A549 (cell line): ENCODE measurements at places on chromosomes 13 and 19.

DNA sequence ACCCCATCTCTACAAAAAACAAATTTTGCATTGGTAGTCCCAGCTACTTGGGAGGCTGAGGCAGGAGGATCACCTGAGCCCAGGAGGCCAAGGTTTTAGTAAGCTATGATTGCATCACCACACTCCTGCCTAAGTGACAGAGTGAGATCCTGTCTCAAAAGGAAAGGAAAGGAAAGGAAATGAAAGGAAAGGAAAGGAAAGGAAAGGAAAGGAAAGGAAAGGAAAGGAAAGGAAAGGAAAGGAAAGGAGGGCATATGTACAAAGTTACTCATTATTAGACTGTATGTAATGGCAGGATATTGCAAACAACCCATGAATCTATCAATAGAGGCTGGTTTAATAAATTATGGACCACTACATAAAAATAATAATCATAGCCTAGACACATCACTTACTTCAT, 40.8 kb upstream of the CACNA1A start:
- no peak for DNase-seq

GRCh38 chr13:90402613-90403012, 944.9 kb upstream of the MIR17HG start:
- no peak for DNase-seq

- no peak for DNase-seq
These were observed 12.5 kb downstream of the COLGALT1 start for GRCh38 chr19:17567940-17568339.

DNA sequence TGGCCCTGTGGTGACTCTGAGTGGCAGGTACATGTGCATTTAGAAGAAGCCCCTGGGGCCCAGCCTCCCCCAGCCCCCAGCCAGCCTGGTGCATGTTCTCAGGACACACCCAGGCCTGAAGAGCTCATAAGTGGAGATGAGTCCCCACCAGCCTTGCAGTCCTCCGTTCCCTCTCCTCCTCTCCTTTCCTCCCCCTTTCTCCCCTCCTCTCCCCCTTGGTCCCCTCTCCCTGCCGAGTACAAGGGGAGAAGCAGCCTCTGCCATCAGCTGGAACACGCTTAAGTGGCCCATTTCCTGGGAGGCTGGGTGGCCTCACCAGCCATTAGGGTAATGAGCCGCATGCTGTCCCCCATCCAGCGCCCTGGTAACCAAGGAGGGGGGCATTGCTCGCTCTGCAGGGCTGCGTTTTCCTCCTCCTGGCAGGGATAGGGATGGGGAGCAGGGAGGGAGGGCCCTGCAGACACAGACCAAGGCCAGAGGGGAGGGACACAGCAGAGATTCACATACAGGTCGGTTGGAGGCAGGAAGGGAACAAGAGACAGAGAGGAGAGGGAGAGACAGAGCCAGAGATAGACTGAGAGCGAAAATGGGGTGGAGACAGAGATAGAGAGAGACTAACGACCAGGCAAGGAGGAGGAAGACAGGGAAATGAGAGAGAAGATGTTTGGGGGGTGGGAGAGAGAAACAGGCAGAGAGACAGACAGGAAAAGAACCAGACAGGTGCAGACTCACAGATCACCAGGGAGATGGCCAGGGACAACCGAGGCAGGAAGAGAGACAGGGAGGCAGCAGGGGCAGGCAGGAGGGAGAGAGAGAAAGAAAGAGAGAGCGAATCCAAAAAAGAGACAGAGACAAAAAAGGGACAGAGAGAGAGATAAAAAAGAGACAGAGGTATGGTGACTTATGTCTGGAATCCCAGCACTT, 19.3 kb upstream of the DPP9 start:
- DNase-seq: no peak

- peak; percentile 83 for DNase-seq
These were observed at the start of gene NDUFA11 for GRCh38 chr19:5903624-5904351. NDUFA11 (minus strand) TSS chr19:5903790; CDS start chr19:5903708, 82 bp downstream.

DNA sequence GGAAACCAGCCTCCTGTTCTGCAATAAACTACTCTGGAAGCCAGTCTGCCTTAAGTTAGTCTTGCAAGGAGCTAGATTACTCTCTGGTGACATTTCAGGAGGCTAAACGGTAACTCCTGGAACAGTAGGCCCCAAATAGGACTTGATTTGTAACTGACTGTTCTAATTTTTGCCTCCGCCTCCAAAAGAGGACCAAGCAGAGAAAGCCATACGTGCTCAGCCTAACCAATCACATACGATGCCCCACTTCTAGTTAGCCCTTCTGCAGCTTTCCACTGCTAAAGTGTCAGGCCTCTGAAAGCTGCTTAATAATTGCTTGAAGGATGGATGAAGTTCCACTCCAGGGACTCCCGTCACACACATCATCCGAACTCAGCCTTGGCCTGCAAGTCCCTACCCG, 744 bp downstream of the ZNF805 start:
- DNase-seq: no peak

DNA sequence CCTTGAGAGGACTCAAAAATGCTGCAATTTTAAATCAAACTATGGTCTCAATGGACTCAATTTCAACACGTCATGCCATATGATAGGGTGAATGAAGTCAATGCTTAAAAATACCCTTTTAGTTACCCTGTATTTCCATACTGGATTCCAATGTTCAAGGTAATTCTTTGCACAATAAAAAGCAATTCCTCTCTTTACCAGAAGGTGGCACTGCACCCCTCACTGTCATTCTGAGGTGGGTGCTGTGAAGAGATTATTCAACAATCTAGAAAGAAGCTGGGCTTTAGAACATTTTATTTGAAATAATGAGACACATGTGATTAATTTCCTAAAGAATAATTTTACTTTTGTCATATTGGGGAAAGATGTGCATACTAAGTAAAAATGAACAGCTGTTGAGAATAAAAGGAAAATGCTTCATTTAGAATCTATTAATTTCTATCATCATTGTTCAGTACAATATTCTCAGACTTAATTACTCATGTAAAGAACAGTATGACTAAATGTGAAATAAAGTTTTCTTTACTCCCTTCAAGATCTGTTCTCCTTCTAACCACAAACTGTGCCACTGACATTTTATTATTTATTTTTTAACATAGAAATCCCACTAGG, 789.1 kb downstream of the GPC5 start:
- DNase-seq: peak; percentile 12
